T-cell (primary cell): ENCODE measurements at places on chromosomes 13 and 19. TPM values are rescaled to one million over a fixed set of nuclear protein-coding genes. Genes with fewer than 3 reads are reported as not detected.

DNA sequence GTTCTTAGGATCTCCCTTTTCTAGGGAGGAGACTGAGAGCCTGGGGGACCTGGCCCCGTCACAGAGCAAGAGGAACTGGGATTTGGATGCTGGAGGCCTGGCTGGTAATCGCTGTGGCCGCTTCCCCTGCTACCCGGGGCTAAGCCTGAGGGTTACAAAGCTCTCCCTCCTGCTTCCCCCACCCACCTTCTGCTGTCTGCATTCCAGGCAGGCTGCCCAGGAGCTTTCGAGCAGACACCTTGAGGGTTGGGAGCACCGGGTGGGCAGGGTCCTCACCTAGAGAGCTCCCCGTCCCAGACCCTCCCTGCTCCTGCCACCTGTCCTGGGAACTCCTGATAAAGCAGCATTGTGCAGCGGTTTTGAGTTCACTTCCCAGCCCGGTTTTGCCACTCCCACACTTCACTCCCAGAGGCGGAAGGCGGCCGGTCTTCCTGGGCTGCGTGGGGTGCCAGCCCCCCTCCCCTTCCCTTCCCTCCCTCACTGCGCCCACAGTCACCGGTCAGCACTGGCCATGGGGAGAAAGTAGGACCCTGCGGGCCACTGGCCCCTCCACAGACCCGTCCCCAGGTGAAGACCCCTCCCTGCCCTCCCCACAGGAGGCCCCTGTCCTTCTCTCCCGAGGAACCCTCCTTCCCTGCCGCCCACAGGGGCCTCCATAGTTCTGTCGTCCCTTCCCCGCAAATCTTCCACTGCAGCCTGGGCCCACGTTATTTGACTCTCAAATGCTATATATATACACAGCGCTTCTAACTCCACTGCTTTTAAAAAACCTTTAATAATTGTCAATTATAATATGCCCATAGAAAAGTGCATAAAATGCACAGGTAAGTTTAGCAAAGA is 8.1 kb downstream of the PAK4 start:
- H3K27ac ChIP-seq = no peak overlapping the region
- H3K4me1 ChIP-seq = no peaks in the 10 kb centered on the region
- no peaks in the 10 kb centered on the region for H3K27me3 ChIP-seq
- no peak for DNase-seq
- no peak overlapping the region for H3K4me3 ChIP-seq

DNA sequence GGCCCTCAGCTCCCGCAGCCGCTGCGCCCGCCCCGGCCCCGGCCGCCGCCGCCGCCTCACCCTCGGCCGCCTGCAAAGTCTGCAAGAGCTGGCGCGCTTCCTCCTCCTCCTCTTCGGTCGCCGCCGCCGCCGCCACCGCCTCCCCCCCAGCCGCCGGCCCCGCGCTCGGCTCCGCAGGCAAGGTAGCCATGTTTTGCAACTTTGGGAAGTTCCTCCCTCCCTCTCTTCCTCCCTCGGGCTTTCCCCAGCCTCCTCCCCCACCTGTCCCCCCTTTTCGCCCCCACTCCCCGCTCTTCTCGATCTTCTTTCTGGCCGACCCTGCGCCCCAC is 433 bp downstream of the SIX5 start:
- peaks cover 56% of the 10 kb centered on the region for H3K27me3 ChIP-seq
- H3K27ac ChIP-seq = peak overlapping the region; percentile 29

DNA sequence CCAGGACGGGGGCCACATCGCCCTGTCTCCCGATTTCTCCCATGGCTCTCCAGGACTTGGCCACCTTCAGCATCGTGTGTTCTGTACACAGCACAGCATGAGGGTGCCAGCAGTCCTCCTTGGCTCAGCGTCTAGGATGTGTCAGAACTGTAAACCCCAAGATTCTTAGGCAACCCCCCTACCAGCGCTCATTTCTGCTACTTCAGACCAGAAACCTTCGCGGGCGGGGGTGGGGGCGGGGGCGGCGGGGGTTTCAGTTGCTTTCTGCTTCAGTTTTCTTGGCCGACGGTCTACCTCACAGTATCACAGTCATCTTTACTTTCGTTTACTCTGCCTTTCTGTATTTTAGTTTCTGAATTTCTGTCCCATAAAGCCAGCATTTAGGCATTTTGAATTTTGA is 82.4 kb downstream of the GGACT start:
- H3K36me3 ChIP-seq = no peaks in the 10 kb centered on the region
- DNase-seq = no peak
- H3K4me3 ChIP-seq = no peak overlapping the region
- peaks cover 12% of the 10 kb centered on the region for H3K4me1 ChIP-seq
- H3K27me3 ChIP-seq = no peaks in the 10 kb centered on the region

GNA15 gene
- total RNA-seq = 1.8 TPM

ZNF534 gene
- 0.42 TPM for total RNA-seq

C19orf85 gene
- not detected for total RNA-seq

GRCh38 chr19:7679771-7680605 is 645 bp upstream of the TRAPPC5 start:
- no peak for DNase-seq
- no peak overlapping the region for H3K27ac ChIP-seq
- peaks cover 38% of the 10 kb centered on the region for H3K27me3 ChIP-seq

- H3K4me1 ChIP-seq = no peaks in the 10 kb centered on the region
- H3K27me3 ChIP-seq = peaks cover 3% of the 10 kb centered on the region
- H3K27ac ChIP-seq = no peak overlapping the region
- no peak overlapping the region for H3K4me3 ChIP-seq
- no peak for DNase-seq
Measured at GRCh38 chr13:32893176-32893575, 123.0 kb upstream of the KL start.

- H3K27ac ChIP-seq = no peak overlapping the region
- H3K4me3 ChIP-seq = no peak overlapping the region
- DNase-seq = no peak
- H3K4me1 ChIP-seq = no peaks in the 10 kb centered on the region
- H3K36me3 ChIP-seq = no peaks in the 10 kb centered on the region
Measured at GRCh38 chr13:92849381-92849780, 377.2 kb upstream of the GPC6 start.

DNA sequence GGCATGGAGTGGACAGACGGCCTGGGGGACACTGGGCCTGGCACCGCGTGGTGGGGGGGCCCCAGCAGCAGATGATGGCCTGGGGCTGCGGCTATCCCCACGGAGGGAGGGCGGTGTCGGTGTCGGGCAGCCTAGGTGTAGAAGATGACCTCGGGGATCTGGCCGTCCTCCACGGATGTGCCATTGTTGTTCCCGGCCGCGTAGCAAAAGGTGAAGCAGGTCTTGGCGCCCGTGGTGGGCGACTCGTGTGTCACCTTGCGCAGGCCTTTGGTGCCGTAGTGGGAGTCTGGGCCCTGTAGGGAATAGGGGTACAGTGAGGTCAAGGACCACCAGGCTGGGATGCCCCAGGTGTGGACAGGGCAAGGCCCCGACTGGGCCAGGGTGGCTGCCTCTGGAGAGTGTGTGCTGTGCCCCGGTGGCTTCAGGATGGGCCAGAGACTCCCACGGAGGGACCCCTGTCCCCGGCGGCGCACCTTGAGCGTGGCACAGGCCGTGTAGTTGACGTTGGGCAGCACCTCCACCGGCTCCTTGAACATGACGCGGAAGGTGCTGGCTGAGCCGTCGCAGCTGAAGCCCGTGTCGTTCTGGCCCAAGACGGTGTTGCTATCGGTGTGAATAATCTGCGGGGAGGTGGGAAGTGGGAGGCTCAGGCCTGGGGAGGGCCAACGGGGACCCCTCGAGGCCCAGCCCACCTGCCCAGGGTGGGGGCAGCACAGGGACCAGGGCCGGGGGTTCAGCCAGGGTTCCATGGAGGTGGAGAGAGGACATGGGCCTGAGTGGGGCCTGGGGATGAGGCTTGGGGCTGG is 29.0 kb downstream of the BTBD2 start:
- DNase-seq = no peak
- H3K4me1 ChIP-seq = no peaks in the 10 kb centered on the region
- no peak overlapping the region for H3K27ac ChIP-seq
- H3K27me3 ChIP-seq = no peaks in the 10 kb centered on the region
- H3K4me3 ChIP-seq = no peak overlapping the region

GATAD2A gene
- 144 TPM for total RNA-seq

SAFB gene
- 203 TPM for total RNA-seq

- no peak overlapping the region for H3K27ac ChIP-seq
- no peaks in the 10 kb centered on the region for H3K27me3 ChIP-seq
- no peaks in the 10 kb centered on the region for H3K36me3 ChIP-seq
- DNase-seq = no peak
Measured at GRCh38 chr13:99617474-99618255, 116.4 kb downstream of the TM9SF2 start.

INSL3 gene
- total RNA-seq = 5.4 TPM

FXYD7 gene
- total RNA-seq = 8.8 TPM

DNA sequence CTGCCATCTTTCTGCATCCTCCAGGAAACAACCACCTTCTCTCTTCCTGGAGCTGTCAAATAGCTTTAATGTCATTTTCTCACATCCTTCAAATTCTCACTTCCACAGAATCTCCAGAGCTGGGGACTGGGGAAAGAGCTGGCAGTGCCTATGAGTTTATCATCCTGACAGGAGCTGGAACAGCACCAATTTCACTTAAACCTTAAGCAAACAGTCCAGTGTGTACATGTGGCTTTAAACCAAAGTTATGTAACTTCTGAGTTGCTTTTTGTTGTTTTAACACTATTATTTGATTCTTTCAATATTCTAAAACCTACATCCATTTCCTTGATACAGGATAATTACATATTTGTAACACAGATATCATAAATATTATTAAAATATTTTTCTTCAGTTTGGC is 331.5 kb upstream of the ARGLU1 start:
- H3K27ac ChIP-seq = no peak overlapping the region
- H3K4me1 ChIP-seq = no peaks in the 10 kb centered on the region
- H3K36me3 ChIP-seq = no peaks in the 10 kb centered on the region
- H3K27me3 ChIP-seq = no peaks in the 10 kb centered on the region
- no peak overlapping the region for H3K4me3 ChIP-seq

SIGLEC11 gene
- total RNA-seq = not detected

- H3K27me3 ChIP-seq = no peaks in the 10 kb centered on the region
- H3K36me3 ChIP-seq = no peaks in the 10 kb centered on the region
- no peak overlapping the region for H3K27ac ChIP-seq
- no peak for DNase-seq
Measured at GRCh38 chr19:18763674-18764590, 27.2 kb downstream of the COMP start.

NPHS1 gene
- total RNA-seq = 0.33 TPM

GRCh38 chr19:31819837-31820236 is 470.6 kb upstream of the TSHZ3 start:
- no peak overlapping the region for H3K4me3 ChIP-seq
- no peak for DNase-seq
- H3K27ac ChIP-seq = no peak overlapping the region
- H3K4me1 ChIP-seq = no peaks in the 10 kb centered on the region

DNA sequence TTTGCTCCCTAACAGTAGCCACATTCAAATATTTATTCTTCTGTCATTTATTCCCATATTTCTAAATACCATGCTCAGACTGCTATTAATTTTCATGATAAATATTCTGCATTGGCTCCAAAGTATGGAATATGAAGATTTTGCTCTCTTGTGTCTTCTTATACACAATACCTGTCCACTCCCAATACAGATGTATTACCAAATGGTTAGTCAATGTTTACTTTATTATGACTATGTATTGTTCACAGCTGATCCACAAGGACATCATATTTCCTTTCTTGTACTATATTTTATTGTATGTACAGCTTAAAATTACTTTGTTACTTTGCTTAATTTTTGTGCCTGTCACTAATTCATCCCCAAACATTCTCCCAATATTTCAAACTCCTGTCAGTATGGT is 322.3 kb downstream of the OXGR1 start:
- H3K27ac ChIP-seq = no peak overlapping the region
- H3K36me3 ChIP-seq = no peaks in the 10 kb centered on the region
- no peaks in the 10 kb centered on the region for H3K4me1 ChIP-seq
- H3K4me3 ChIP-seq = no peak overlapping the region
- no peaks in the 10 kb centered on the region for H3K27me3 ChIP-seq
- no peak for DNase-seq

GRCh38 chr19:35883882-35884281 is 15.5 kb downstream of the APLP1 start:
- H3K4me3 ChIP-seq = no peak overlapping the region
- DNase-seq = no peak
- peaks cover 1% of the 10 kb centered on the region for H3K27me3 ChIP-seq
- H3K36me3 ChIP-seq = peaks cover 12% of the 10 kb centered on the region
- H3K27ac ChIP-seq = no peak overlapping the region

- H3K4me1 ChIP-seq = no peaks in the 10 kb centered on the region
- H3K36me3 ChIP-seq = no peaks in the 10 kb centered on the region
- DNase-seq = no peak
- no peak overlapping the region for H3K4me3 ChIP-seq
- peaks cover 6% of the 10 kb centered on the region for H3K27me3 ChIP-seq
Measured at GRCh38 chr13:109336730-109337129, 449.7 kb downstream of the IRS2 start.

GRCh38 chr19:5880604-5881078 is 10.3 kb upstream of the FUT5 start:
- H3K27ac ChIP-seq = no peak overlapping the region
- no peak for DNase-seq
- no peaks in the 10 kb centered on the region for H3K36me3 ChIP-seq
- H3K4me1 ChIP-seq = no peaks in the 10 kb centered on the region

DNA sequence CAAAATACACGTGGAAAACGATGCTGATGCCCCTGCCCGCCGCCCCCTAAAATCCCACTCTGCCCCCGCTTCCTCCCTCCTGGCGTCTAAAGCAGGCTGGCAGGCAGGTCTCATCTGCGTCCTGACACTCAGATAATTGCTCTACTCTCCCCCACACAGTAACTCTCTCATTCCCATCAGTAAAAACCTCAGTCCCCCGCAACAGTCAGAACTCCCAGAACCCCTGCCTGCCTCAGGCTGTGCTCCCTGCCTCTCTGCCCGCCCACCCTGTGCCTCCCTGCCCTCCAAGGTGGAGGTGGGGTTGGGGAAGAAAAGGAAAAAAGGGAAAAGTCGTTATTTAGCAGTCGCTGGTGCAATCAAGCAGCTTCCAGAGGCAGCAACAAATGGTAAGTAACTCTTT is 473.7 kb downstream of the EFNB2 start:
- DNase-seq = no peak
- no peak overlapping the region for H3K27ac ChIP-seq
- H3K4me1 ChIP-seq = no peaks in the 10 kb centered on the region

DNA sequence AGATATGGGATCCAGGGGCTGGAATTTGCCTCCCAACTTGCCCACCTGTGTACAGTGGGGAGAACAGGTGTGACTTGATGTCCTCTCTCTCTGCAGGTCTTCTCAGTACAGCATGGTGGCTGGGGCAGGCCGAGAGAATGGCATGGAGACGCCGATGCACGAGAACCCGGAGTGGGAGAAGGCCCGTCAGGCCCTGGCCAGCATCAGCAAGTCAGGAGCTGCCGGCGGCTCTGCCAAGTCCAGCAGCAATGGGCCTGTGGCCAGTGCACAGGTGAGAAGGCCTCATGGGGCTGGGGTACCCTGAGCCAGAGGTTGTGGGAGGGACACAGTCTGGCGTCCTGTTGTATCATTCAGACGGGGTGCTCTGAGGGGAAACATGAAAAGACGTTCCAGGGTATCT is 3.0 kb downstream of the LENG8 start:
- DNase-seq = no peak
- peaks cover 29% of the 10 kb centered on the region for H3K36me3 ChIP-seq
- peaks cover 62% of the 10 kb centered on the region for H3K4me1 ChIP-seq
- no peaks in the 10 kb centered on the region for H3K27me3 ChIP-seq
- H3K27ac ChIP-seq = no peak overlapping the region
- no peak overlapping the region for H3K4me3 ChIP-seq

GRCh38 chr13:113393563-113394338 is 29.8 kb upstream of the GRTP1 start:
- H3K4me1 ChIP-seq = no peaks in the 10 kb centered on the region
- no peaks in the 10 kb centered on the region for H3K36me3 ChIP-seq
- peak overlapping the region; percentile 73 for H3K4me3 ChIP-seq
- peaks cover 13% of the 10 kb centered on the region for H3K27me3 ChIP-seq
- H3K27ac ChIP-seq = no peak overlapping the region
